ENCODE measurements at places on chromosomes 6 and 20.
A peak's percentile ranks its signal among the peaks of the same experiment; 100 is the strongest.

DNA sequence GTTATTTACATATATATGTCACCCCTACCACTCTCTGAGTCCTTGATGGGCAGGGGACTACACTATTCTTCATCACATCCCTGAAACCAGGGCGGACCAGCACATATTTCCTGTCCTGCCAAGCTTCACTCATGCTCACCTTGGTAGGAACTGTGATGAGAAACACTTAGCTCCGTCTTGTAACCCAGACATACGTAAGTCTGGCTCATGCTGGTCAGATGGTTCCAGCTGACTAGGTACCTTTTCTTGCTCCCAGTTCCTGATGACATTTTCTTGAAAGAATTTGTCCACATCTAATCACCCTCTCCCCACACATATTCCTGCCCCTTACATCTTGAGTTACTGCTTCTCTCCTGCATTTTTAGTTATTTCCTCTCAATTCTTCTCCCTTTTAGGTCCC is 122.2 kb upstream of the MYLIP start:
- no peak for DNase-seq

- DNase-seq = no peak
Observed at GRCh38 chr6:119881416-119881815, 531.9 kb upstream of the MAN1A1 start.

GRCh38 chr20:13788167-13788834 is 3.5 kb downstream of the NDUFAF5 start:
- DNase-seq = peak; percentile 63

- DNase-seq = no peak
Observed at GRCh38 chr6:70379473-70380013, 33.8 kb upstream of the FAM135A start.

- no peak for DNase-seq
Observed at GRCh38 chr20:34262488-34263288, 21.5 kb downstream of the ASIP start.

DNA sequence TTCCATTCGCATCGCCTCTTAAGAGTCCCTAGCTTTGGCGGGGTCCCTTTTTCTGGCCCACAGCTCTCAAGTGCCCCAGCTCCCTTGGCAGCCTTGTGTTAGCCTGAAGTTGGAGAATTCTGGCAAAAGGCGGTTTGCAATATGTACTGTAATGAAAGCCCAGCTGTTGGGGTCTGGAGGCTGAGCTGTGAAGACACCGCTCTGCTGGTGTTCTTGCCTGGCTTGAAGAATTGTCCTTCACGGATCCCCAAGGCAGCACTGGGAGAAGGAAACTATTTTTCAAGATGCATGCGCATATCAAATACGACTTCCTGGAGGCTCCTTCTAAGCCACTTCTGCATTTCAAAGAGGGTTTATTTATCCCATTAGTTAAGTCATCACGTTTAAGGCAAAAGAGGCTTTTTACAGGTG is 21.4 kb upstream of the CITED2 start:
- DNase-seq = no peak

- DNase-seq = peak; percentile 80
Observed at GRCh38 chr6:122491919-122492555, 20.4 kb upstream of the SERINC1 start.

DNA sequence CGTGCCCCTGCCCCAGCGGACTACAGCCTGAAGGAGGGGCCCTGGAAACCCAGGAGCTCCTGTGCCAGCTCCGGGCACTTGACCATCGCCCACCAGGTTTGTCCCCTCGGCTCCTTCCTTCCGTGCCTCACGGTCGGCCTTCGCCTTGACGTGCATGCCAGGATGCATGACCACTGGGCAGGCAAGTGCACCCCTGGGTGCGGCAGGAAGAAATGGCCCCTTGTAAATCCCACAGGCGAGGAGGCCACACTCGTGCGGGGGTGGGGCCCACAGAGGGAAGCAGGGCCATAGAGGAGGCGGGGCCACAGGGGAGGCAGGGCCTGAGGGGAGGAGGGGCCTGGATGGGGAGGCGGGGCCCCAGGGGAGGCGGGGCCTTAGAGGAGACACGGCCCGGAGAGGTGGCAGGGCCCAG is 81.7 kb downstream of the YTHDF1 start:
- no peak for DNase-seq

- peak; percentile 62 for DNase-seq
Observed at GRCh38 chr6:43076464-43077332, 584 bp downstream of the PTK7 start.

- no peak for DNase-seq
Observed at GRCh38 chr6:39386487-39386886, 64.0 kb upstream of the KCNK16 start.

GRCh38 chr20:38805502-38805957 is at the start of gene PPP1R16B:
PPP1R16B (plus strand) TSS chr20:38805697; CDS start chr20:38835926, 30,229 bp downstream.
- peak; percentile 78 for DNase-seq

DNA sequence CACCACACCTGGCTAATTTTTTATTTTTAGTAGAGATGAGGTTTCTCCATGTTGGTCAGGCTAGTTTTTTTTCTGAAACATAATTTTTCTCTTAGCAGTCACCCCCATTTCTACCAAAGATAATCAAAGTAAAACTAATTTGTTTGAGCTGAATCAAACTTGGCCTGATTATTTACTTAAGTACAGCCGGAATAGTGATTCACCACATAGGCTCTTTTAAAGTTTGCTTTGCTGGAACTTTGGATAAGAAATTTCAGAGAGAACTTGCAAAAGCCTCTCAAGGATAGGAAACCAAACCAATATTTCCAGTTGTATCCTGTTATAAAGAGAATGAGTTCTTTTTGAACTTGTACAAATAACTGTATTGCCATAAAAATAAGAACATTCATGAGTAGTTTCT is 105.0 kb upstream of the SYNCRIP start:
- no peak for DNase-seq
